ENCODE measurements at places on chromosomes 5 and 9. TPM values are rescaled to one million over a fixed set of nuclear protein-coding genes. Genes with fewer than 3 reads are reported as not detected.

DNA sequence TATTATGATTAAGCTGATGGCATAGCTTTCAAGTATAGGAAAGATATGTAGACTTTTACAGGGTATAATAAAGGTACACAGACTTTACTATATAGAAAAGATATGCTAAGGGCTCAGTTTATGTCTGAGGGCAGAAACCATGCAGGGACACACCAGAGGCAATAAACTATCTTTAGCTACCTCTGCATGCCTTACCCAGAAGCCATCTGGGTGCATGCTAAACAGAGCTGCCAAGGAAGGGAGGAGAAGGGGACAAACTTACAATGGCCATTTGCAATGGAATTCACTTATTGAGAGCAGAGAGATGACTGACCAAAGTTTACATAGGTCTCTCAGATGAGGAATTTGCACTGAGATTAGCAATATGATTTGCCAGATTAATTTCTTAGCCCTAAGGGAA lies 143.1 kb upstream of the NR4A3 start:
- no peak for DNase-seq

- no peak for DNase-seq
Observed at GRCh38 chr9:129256959-129257713, 79.1 kb upstream of the IER5L start.

GRCh38 chr5:95533761-95534160 lies 21.0 kb downstream of the SKIC3 start:
- no peak for DNase-seq

The PTCH1 gene
- total RNA-seq: 0.27 TPM

DNA sequence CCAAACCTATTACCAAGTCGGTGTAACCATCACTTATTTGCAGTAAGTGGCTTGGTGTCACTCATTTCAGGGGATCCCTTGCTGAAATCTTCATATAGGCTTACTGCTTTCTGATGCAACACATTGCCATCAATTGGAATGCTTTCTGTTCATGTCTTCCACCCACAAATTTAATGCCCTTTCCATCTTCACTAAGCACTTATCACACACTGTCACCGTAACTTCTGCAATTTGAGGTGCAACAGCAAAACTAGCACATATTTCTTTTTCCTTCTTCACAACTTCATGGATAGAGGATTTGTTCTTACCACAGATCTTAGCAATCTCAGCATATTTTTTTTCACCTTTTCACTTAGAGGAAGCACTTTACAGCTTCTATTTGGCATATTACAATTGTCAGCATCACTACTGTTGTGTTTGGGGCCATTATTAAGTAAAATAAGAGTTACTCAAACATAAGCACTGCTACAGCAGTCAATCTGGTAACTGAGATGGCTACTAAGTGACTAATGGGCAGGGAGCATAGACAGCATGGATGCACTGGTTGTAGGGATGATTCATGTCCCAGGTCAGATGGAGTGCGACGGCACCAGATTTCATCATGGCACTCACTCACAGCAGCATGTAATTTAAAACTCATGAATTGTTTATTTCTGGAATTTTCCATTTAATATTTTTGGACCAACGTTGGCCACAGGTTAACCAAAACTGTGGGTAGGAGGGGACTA lies 70.1 kb downstream of the PIP5K1B start:
- DNase-seq: no peak

DNA sequence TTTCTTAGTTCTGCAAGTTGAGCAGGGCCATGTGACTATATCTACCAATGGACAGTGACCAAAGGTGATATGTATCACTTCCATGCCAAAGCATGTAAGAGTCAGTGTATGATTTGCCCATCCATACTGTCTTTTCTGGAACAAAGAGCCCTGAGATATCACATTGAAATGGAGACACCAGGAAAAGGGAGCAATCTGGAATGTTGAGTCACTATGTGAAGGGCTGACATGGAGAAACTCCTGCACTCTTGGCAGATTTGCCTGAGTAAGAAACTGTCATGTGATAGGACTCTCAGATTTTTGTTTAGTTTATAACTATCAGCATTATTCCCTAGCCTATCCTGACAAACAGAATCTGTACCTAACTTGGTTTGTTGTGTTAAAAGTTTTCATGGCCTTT lies 29.8 kb upstream of the TMEM161B start:
- no peak for DNase-seq

DNA sequence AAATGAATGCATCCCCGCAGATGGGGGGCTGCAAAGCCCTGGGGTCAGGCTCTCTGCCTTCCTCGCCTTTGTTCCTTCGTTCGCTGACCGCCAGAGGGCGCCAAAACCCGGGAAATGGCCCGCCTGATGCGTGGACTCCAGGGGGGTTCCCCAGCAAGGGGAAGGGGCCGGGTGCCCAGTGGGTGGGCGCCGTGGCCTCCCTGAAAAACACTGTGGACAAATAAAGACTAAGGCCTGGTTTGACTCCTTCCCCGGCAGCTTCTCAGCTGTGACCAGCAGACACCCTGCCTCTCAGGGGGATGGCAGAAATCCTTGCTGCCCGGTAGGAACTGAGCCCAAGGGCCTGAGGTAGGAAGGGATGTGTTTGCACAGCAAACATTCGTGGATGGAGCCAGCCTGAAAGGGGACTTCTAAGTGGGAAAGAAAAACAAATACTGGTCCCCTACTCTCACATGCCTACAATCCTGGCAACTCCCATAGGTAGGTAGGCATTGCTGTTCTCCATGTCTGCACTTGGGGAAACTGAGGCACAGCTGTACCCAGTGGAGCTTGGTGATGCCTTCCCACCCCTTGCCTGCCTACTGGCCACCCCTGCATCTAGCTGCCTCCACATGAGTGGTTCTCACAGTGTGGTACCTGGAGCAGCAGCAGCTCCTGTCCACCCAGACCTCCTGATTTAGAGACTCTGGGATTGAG lies 57.7 kb downstream of the DUSP1 start:
- peak; percentile 68 for DNase-seq

DNA sequence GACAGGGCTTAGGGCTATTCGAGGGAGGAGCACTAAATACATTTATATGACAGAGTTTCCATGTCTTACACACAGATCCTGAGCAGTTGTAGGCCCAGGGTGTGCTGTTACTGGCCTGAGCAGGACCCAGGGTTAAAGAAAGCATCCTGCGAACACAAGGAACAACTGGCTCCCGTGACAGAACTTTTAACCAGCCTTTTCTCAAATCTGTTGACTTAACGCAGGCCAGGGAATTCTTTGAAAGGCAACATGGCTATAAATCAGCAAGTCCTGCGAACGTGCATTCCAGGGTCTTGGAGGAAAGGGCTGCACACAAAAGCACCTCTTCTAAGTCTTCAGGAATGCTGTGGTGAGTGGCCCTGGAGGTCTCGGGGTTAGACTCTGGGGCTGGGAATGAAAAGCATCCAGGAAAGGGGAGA lies 45.2 kb upstream of the ANKRD55 start:
- no peak for DNase-seq

- no peak for DNase-seq
Observed at GRCh38 chr5:107655831-107656230, 14.9 kb downstream of the EFNA5 start.

- DNase-seq: no peak
Observed at GRCh38 chr9:108136656-108137055, 647.1 kb upstream of the KLF4 start.

DNA sequence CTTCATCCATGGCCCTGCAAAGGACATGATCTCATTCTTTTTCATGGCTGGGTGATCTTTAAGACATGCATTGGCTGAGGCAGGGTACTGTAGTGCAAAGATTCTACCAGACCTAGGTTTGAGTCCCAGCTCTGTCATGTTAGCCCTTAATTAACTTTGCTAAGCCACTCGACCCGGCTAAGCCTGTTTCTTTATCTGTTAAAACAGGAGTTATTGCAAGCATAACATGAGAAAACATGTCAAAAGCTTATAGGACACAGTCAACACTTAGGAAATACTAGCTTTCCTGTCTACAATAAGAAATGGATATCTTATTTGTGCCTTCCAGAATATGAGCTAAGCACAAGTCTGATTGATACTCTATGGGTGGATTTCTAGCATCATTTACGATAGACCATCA lies 92.6 kb downstream of the RASEF start:
- no peak for DNase-seq

- no peak for DNase-seq
Observed at GRCh38 chr5:53582225-53582624, 21.8 kb downstream of the NDUFS4 start.

The ANKDD1B gene
- under 0.01 TPM for total RNA-seq

- DNase-seq: no peak
Observed at GRCh38 chr5:93193431-93194347, 387.3 kb downstream of the NR2F1-AS1 start.
